Gastroesophageal sphincter (tissue), 4 donors: ENCODE measurements at places on chromosomes 16 and 17.

DNA sequence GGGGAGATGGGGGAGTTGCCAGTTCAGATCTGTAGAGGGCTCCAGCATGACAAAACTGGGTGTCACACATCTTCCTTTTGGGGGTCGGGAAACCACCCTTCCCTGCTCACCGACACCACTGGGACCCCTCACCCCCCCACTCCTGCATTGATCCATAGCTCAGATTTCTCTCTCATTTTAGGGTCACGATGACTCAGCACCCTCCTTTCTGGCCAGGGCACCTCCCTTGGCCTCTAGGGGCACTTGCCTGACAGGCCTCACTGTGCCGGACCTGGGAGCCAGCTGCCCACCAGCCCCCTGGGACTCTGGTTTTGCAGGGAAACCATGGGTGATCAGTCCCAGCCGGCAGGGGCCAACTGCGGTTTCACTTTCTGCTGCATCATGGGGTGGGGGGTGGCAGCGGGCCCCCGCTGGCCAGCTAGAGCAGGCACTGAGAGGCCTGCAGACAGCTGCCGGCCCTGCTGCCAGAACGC, 239.4 kb downstream of the MRTFB start:
- ATAC-seq, result no peak

DNA sequence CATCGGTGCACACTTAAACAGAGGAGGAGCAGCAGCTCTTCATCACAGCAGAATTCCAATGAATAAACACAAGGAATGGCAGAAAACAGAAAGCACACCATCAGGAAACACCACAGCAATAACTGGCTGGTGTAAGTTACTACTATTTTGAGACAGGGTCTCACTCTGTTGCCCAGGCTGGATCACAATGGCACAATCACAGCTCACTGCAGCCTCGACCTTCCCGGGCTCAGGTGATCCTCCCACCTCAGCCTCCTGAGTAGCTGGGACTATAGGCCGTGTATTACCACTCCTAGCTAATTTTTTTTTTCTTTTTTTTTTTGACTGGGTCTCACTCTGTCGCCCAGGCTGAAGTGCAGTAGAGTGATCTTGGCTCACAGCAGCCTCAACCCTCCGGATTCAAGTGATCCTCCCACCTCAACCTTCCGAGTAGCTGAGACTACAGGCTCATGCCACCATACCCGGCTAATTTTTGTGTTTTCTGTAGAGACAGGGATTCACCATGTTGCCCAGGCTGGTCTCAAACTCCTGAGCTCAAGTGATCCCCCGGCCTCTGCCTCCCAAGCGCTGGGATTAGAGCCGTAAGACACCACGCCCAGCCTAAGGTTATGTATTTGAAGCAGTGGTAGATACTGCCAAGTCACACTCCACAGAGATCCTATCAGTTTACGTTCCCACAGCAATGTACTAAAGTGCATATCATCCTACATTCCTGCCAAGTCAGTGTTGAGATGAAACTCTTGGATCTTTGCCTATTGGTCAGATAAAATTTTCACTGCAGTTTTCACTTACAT, 20.7 kb downstream of the TRAP1 start:
- peak; percentile 22 for ATAC-seq

DNA sequence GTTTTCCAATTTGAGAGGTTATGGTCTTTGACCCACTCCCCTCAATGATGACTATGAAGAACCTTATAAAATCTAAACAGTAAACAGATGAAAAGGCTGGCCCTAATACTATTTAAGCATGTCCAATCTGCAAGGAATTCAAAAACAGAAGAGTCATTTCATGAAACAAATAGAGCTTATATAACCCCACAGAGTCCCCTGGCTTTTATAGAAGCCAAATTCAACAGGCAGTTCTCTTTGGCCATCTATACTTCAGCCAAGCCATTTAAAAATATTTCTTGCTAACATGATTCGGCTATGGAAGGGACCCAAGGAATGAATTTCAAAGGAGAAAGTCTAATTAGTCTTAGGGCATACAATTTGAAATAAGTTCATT, 43.4 kb downstream of the SPOP start:
- ATAC-seq, result no peak

DNA sequence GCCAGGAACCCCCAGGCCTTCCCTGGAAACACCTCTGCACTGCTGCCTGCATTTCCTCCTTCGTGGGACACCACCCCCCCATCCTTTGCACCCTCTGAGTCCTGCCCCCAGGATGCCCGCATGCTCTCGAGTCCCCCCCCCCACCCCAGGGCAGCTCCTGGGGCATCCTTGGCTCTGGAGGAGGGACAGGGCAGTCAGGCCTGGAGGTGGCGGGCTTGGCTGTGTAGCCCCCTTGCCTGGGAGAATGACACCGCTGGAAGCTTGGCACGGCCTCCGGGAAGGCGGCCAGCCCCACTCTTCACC, 98.9 kb upstream of the GSE1 start:
- no peak for ATAC-seq

GRCh38 chr16:140175-140857, 1.8 kb upstream of the NPRL3 start:
- no peak for ATAC-seq

GRCh38 chr16:50834701-50835100, 92.8 kb downstream of the CYLD start:
- no peak for ATAC-seq
